Caudate nucleus (tissue), 63 donors: ENCODE measurements at places on chromosomes 12 and 14.

DNA sequence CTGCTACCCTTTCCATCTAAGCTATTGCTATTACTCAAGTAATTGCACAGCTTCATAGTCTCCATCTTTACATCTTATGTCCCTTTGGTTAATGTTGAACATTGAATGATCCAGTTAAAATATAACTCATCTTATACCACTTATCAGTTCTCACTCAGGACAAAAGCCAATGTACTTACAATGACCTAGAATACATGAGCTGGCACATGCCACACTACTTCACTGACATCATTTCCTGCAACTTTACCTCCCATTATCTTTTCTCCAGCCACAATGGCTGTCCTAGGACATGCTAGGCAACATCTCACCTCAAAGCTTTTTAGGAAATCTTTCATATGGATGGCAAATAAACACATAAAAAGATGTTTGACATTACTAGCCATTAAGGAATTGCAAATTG, 309.2 kb downstream of the FOXG1 start:
- DNase-seq, result no peak

DNA sequence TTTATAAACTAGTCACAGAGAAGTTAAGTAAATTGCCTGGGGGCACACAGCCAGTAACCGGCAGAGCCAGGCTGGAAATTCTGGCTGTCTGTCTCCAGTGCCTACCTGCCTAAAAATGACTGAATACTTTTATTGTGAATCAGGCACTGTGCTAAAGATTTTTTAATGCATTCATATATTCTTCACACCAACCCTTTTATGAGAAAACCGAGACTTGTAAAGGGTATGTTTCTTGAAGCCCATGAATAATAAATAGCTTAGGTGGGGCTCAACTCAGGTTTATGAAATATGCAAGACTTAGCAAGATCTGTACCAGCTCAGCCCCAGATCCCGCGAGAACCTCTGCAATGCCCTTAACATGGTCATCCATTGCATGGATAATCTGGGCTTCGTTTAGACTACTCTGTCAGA, 60.8 kb downstream of the TMCC3 start:
- DNase-seq, result no peak

- DNase-seq, result no peak
Measured at GRCh38 chr14:69326611-69327010, 66.7 kb downstream of the GALNT16 start.

DNA sequence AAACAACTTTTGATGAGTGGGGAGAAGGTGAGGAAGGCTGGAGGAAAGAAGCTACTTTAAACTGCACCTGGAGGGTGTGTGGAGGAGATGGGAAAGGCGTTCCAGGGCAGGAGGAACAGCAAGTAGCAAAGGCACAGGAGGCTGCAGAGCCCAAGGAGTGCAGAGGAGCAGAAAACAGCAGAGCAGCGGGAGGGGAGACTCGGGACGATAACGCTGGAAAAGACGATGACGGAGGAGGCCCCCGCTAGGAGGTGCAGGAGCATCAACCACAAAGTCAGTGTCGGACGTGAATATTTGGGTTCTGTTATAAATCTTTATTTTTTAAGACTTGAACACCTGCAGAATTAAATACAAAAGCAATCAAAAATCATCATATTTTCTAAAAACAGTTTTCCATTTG, 44.9 kb downstream of the LGMN start:
- DNase-seq, result no peak

- no peak for DNase-seq
Measured at GRCh38 chr12:50187084-50187900, 20.1 kb upstream of the CERS5 start.

GRCh38 chr14:103896578-103896977, 31.7 kb upstream of the TDRD9 start:
- DNase-seq, result no peak

GRCh38 chr12:23949348-23950209, at the start of gene SOX5:
Gene SOX5, minus strand, starts transcription at chr12:23949670. Its CDS starts 69 bp downstream, at chr12:23949601.
- DNase-seq, result no peak

DNA sequence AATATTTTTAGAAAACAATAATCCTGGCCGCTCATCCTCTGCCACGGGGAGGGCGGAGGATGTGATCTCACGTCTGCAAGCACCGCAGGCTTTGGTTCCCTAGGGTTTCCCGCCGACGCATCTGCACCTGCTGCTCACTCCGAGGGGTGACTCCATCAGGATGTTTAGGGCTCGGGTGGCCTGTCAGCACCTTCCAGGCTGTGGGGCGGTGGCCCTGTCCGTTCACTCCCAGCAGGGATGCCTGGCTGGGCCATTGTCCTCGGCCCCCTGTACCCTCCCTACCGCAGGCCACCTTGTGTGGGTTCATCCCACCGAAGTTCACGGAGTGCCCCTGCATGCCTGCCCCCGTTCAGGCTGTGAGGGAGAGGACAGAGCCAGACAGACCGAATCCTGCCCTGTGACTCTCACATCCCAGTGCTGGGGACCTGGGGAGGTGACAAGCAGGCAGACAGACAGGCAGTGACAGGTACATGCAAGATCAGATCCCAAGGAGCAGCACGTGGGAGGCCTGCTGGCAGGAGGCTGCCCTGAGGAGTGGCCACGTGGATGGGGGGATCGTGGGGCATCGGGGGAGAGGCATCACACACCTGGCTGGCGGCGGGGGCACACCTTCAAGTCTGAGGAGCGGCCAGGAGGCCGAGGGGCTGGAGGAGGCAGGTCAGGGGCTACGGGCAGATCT, 112.6 kb downstream of the ADGRD1 start:
- no peak for DNase-seq

- DNase-seq, result no peak
Measured at GRCh38 chr14:55458800-55459515, 18.5 kb upstream of the TBPL2 start.

DNA sequence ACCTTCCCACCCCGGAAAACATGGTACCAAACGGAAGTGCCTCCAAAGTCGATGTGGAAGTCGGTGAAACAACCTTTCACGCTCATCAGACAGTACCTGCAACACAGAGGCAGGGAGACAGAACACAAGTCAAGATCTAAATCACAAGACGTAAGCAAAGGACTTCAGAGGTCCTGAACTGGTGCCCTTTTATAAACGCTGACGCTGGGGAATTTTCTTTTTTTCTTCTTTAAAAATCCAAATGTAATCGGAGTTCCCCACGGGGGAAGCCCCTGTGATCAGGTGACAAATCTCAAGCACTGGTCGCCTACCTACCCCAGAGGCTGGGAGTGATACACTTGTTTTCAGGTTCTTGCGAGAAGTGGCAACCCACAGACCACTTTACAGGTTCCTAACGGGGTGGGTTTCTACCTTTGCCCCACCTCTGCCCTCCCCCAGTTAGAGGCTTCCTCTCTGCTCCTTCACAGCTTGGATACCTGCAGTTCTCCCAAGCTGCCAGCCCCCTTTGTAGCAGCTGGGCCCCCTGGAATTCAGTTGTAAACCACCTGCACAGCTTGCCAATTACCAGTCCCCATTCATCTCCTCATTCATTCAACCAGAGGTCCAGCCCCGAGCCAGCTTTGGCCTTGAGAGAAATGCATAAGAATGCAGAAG, 46.2 kb downstream of the KDM2B start:
- DNase-seq, result no peak

GRCh38 chr12:55467836-55468235, 2.1 kb downstream of the OR6C70 start:
- DNase-seq, result no peak

- DNase-seq, result no peak
Measured at GRCh38 chr12:123648401-123648800, 14.8 kb downstream of the GTF2H3 start.

GRCh38 chr14:62322216-62322615, 560.0 kb downstream of the SNAPC1 start:
- DNase-seq, result no peak

DNA sequence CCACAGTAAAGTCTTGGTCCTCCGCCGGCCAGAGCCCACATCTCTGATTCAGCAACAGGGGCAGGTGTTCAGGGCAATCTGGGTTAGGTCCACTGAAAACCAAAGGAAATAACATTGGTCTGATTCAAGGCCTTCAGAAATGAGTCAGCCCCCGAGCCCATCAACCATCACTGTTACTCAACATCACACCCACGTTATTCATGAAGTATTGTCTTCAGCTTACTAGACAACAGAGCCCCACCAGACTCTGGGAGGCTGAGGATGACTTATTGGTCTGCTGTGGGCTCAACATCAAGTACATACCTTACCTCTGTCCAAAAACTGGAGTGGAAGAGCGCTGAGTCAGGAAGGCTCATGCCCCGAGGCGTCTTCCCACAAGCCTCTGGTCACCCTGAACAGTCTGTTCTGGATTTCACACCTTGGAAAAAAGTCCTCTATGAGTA, 97.5 kb downstream of the ZFP36L1 start:
- DNase-seq, result no peak

DNA sequence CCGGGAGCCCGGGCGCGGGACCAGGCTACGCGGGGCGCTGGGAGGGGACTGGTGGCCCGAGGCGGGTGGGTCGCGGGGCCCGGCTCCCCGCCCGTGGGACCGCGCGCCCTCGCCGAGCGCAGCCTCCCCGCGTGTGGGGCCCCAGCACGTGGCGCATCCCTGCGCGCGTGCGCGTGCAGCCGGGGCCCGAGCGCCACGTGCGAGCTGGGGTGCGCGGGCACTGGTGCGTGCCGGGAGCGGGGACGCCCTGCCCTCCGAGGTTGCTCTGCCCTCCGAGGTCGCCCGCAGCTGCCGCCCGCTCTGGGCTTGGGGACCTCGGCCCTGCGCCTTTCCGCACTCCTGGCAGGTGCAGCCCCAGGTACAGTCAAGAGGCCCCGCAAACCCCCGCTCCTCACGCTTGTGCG, 365 bp upstream of the CCDC88C start:
- DNase-seq, result peak; percentile 54

GRCh38 chr12:117809509-117809908, 159.3 kb downstream of the KSR2 start:
- no peak for DNase-seq
